GM23248 (cell line): ENCODE measurements at places on chromosomes 11 and 22.

- H3K4me1 ChIP-seq = no peaks in the 10 kb centered on the region
- H3K27me3 ChIP-seq = no peaks in the 10 kb centered on the region
- no peaks in the 10 kb centered on the region for H3K36me3 ChIP-seq
- H3K27ac ChIP-seq = no peak overlapping the region
- H3K4me3 ChIP-seq = no peak overlapping the region
- no peak for DNase-seq
Measured at GRCh38 chr22:47547239-47547661, 784.8 kb downstream of the TBC1D22A start.

- no peak overlapping the region for H3K4me3 ChIP-seq
- H3K36me3 ChIP-seq = no peaks in the 10 kb centered on the region
- peak overlapping the region; percentile 96 for H3K27ac ChIP-seq
- peaks cover 64% of the 10 kb centered on the region for H3K4me1 ChIP-seq
Measured at GRCh38 chr11:12180257-12181205, 70.1 kb downstream of the MICAL2 start.

DNA sequence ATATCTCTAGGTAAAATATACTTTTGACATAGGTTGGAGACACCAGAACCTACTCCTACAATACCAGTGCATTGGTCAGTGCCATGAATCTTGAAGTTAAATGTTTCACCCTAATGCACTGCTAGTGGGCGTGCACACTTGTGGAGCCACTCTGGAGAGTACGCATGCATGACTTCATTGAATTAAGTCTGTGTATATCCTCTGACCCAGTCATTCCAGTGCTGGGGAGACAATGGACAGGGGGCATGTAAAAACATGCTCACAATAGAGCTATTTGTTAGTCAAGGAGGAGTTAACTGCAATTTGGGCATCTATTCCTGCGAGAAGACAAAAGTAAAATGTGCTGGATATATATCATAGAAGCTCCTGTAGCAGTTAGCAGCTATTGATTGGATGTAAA, 335.4 kb upstream of the NCAM1 start:
- DNase-seq = no peak
- H3K27ac ChIP-seq = no peak overlapping the region
- peaks cover 6% of the 10 kb centered on the region; the same call in 1 of the 2 replicates for H3K27me3 ChIP-seq
- no peaks in the 10 kb centered on the region for H3K36me3 ChIP-seq

GRCh38 chr11:29190313-29190712, 826.5 kb downstream of the KCNA4 start:
- H3K4me3 ChIP-seq = no peak overlapping the region
- H3K27ac ChIP-seq = no peak overlapping the region
- DNase-seq = no peak
- H3K4me1 ChIP-seq = peaks cover 16% of the 10 kb centered on the region
- H3K36me3 ChIP-seq = no peaks in the 10 kb centered on the region

DNA sequence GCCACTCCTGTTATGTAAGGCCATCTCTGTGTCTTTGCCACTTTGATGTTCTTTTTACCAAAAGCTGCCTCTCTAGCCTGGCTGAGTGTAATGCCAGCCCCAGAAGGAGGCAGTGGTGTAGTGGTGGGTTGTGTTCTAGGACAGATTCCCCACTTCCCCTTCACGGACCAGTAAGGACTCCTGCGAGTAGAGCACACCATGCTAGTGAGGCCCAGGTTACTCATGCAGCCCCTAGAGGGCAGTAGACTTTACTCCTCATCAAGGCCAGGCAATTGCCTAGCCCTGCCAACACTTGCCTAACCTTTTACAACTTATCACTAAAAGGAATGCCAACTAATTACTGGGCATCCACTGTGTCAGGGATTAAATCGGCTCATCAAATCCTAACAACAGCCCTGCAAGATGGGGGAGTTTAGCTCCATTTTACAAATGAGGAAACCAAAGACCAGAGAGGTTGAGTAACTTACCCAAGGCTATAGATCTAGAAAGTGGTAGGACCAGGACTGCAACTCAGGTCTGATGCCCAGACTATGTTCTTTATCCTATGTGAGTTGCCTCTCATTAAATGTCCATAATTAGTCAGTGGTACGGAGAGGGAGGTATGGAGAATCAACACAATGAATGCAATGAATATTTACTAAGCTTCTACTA, 75.3 kb downstream of the APIP start:
- no peak overlapping the region for H3K4me3 ChIP-seq
- DNase-seq = peak; percentile 35
- H3K27me3 ChIP-seq = peaks cover 12% of the 10 kb centered on the region
- no peaks in the 10 kb centered on the region for H3K36me3 ChIP-seq
- no peaks in the 10 kb centered on the region for H3K4me1 ChIP-seq
- no peak overlapping the region for H3K27ac ChIP-seq

- peak; percentile 99 for DNase-seq
- no peaks in the 10 kb centered on the region for H3K36me3 ChIP-seq
- peak overlapping the region; percentile 98 for H3K27ac ChIP-seq
- H3K4me3 ChIP-seq = peak overlapping the region; percentile 63
- no peaks in the 10 kb centered on the region for H3K27me3 ChIP-seq
Measured at GRCh38 chr11:9759519-9760192, 95.8 kb downstream of the SWAP70 start.

DNA sequence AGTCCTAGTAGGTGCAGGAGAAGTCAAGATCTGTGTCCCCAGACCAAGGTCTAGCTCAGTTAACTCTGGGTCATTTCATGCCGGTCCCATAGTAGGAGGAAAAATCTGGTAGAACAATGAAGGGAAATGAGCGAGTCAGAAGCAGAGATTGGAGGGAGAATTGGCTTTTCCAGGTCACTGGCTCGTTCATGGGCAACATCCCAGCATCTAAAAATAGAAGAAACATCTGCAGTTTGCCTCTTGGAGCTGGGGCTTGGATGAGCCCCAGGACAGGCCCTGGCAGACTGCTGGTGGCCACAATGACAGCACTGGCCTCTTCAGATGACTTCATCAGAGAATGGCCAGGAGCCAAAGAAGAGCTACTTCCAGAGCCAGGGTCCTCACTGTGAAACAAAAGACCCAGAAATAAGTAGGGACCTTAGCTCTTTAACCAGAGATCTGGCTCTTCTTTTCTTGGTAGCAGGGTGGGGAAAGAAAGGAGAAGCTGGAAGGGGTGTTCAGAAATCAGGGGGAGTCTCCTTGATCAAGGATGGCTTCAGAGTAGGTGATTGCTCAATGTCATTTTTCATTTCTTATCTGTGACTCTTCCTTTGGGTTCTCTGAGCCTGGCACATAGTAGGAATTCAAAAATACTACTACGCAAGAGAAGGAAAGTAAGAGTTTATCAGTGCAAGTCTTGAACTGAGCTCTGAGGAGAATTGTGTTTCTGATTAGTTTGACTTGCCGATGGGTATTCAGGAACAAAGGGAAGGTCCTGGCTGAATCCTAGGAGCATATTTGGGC, 102.6 kb downstream of the TMPRSS5 start:
- H3K36me3 ChIP-seq = no peaks in the 10 kb centered on the region
- no peak overlapping the region for H3K27ac ChIP-seq
- peaks cover 6% of the 10 kb centered on the region; the same call in 1 of the 2 replicates for H3K4me1 ChIP-seq
- DNase-seq = peak; percentile 71

GRCh38 chr11:115157247-115157646, 347.0 kb downstream of the CADM1 start:
- peaks cover 13% of the 10 kb centered on the region for H3K27me3 ChIP-seq
- H3K4me1 ChIP-seq = no peaks in the 10 kb centered on the region
- H3K27ac ChIP-seq = no peak overlapping the region
- no peaks in the 10 kb centered on the region for H3K36me3 ChIP-seq

GRCh38 chr11:101584655-101585054, 848 bp upstream of the TRPC6 start:
- H3K4me1 ChIP-seq = no peaks in the 10 kb centered on the region
- peaks cover 47% of the 10 kb centered on the region for H3K27me3 ChIP-seq
- no peak overlapping the region for H3K4me3 ChIP-seq
- no peak overlapping the region for H3K27ac ChIP-seq
- no peaks in the 10 kb centered on the region for H3K36me3 ChIP-seq

GRCh38 chr11:16792426-16792825, 54.0 kb downstream of the C11orf58 start:
- DNase-seq = peak; percentile 36
- H3K4me1 ChIP-seq = peaks cover 28% of the 10 kb centered on the region
- H3K27me3 ChIP-seq = no peaks in the 10 kb centered on the region
- no peak overlapping the region for H3K4me3 ChIP-seq
- H3K27ac ChIP-seq = no peak overlapping the region
